T-helper 17 cell (primary cell): ENCODE measurements at places on chromosomes 16 and 17.

DNA sequence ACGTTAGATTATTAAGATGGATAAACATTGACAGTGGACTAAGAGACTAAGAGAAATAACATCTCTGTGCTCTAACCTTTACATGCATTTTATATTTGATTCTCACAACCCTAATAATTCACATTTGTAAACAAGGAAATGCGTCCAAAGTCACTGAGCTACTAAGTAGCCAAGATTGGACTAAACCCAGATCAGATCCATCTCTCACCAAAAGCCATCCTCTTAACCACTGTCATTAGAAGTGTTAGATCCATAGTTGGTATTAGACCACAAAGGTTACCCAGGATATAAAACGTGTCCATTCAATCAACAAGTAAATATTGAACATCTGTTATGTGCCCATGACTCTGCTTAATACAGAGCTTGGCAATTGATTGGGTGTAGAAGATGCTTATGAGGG lies 5.2 kb downstream of the HSD17B2 start:
- no peak for DNase-seq

GRCh38 chr16:62038225-62038624 lies 2.0 kb upstream of the CDH8 start:
- no peak for DNase-seq

DNA sequence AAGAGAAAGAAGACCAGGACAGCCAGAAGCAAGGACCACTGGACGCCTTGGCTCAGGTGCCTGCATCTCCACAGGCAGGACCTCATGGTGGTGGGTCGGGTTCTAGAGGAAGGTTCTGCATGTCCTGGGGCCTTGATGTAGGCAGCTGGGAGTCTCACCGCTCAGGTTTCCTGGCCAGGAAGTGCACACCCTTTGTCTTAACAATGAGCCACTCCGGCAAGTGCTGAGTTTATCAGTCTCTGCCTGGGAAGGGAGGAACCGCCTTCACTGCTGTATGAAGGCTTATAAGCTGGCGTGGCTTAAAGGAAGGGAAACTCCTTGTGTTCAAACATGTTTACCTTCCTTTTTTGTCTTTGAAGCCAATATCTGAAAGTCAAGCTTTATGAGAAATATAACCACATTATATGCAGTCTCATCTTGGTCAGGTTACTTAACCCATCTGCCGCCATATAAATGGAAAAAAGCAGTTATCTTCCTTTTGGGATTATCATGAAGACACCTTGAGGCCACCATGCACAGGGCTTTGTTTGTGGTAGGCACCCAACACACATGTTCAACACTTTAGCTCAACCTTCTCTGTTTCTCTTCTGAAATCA lies at the start of gene ST6GALNAC1:
Gene ST6GALNAC1 (minus strand): TSS at position 205 of the 596 bp plus-strand sequence. CDS start 119 bp downstream, at position 86.
- DNase-seq, result no peak

- no peak for DNase-seq
Observed at GRCh38 chr16:75342308-75342811, 90.9 kb upstream of the BCAR1 start.

DNA sequence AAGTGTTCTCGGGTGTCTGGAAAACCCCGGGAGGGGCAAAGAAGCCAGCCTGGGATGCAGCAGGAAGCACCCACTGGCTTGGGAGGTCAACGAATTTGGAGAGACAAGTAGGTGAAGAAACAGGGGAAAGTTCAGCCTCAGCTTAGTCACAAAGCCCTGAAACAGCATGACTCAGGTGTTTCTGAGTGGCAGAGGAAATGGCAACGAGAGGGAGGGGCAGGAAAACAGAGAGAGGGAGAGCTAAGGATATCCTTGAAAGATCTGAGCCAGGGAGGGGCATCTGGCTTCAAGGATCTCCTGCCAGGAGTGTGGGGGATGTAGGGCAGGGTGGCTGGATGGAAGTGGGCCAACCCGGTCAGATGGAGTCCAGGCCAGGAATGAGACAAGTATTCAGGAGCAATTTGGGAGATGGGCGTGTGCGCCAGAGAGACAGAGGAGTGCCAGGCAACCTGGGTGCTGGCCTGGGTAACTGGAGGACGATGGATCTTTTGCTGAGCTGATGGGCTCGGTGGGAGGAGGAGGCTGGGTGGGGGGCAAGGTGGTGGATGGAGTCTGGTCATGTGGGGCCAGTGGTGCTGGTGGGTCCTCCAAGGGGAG lies 27.2 kb downstream of the ABCC3 start:
- no peak for DNase-seq

GRCh38 chr16:2966043-2966807 lies 2.1 kb downstream of the KREMEN2 start:
- DNase-seq, result no peak

GRCh38 chr16:27235055-27235937 lies 32.0 kb downstream of the KDM8 start:
- DNase-seq, result peak; percentile 77

DNA sequence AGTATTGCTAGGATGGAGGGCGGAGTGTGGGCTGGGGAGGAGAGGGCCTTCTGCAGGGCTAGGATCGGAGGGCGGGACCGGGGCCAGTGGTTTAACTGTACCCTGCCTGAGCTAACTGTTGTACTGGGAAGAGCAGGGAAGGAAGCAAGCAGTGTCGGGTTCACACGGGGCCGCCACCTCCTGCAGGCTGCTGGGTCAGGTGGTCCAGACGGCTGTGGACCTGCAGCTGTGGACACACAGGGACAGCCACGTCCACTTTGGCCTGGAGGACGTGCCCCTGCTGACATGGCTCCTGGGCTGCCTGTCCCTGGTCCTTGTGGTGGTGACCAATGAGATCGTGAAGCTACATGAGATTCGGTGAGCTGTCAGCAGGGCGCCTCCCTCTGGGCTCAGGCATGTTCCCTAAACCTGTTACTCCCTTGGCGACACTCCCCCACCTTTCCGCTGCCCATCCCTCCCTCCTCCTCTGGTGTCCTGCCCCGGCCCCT lies 16.6 kb downstream of the CASKIN2 start:
- DNase-seq, result no peak

GRCh38 chr16:84633622-84634021 lies 14.7 kb upstream of the KLHL36 start:
- DNase-seq, result no peak

DNA sequence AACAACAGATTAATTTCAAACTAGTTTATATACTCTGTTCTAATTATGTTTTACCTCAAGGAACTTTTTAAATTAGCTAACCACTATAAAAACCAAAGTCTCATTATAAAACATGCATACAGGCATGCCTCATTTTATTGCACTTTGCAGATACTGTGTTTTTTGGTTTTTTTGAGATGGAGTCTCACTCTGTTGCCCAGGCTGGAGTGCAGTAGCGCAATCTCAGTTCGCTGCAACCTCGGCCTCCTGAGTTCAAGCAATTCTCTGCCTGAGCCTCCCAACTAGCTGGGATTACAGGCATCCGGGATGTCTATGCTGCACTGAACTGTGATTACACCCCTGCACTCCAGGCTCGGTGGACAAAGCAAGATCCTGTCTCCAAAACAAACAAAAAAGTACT lies 8.8 kb upstream of the JPT1 start:
- DNase-seq, result no peak

GRCh38 chr16:55349867-55350266 lies 25.9 kb downstream of the IRX6 start:
- DNase-seq, result no peak

DNA sequence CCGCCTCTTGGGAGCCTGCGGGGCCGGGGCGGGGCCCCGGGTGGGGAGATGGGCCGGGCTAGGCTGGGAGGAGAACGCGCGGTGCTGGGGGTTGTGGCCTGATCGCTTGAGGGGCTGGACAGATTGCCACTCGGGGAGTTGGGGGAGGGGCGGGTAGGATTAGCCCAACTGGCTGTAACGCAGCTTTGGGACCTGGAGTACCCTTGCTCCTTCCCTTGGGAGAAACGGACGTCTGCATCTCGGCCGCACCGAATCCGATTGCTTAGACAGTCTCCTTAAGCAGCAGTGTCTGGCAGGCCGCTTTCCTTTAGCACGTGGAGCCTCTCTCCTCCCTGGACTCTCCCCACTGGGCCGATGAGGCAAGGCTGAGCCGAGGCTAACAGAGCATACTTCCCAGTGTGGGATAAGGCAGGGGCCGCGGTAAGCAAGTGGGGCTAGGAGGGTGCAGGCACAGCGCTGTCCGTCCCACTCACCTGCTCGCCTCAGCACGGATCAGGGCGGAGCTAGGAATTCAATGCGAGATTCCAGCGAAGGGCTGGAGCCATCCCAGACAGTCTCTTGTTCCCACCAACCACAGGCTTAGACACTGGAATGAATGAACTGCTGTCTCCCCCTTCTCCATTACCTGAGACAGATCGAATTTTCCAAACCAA lies 540 bp upstream of the ACLY start:
- no peak for DNase-seq

GRCh38 chr17:20611309-20611708 lies 31.8 kb downstream of the CDRT15L2 start:
- no peak for DNase-seq

GRCh38 chr17:48636177-48637018 lies 10.2 kb upstream of the HOXB9 start:
- peak; percentile 60 for DNase-seq

DNA sequence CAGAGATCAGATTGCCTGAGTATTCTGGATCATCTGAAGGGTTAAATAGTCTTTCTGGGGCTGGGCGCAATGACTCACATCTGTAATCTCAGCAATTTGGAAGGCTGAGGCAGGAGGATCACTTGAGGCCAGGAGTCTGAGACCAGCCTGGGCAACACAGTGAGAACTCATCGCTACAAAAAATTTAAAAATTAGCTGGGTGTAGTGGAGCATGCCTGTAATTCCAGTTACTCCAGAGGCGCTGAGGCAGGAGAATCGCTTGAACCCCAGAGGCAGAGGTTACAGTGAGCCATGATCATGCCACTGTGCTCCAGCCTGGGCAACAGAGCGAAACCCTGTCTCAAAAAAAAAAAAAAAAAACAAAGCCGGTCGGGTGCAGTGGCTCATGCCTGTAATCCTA lies 15.7 kb downstream of the MVP start:
- no peak for DNase-seq

GRCh38 chr17:70420861-70421445 lies 251.6 kb downstream of the KCNJ2 start:
- no peak for DNase-seq

GRCh38 chr17:77256710-77257109 lies 115.9 kb downstream of the SEC14L1 start:
- DNase-seq, result no peak

DNA sequence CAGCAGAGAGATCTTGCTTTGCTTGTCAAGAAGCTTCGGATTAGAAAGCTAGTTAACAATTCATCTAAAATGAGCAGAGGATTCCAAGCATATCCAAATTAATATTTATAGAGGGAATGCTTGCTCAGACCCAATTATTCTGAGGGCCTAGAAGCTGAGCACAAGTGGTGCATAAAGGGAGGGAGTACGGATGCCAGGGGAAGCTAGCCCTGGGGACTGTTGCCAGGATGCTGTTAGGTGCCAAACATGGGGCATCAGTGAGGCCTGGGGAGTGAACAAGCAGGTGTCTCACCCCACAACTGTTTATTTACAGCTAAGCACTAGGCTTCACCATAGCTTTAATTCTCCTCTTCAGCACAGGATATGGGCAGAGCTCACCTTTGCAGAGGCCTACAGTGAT lies 684.1 kb upstream of the C16orf82 start:
- no peak for DNase-seq

GRCh38 chr17:68910789-68911431 lies 44.3 kb downstream of the ABCA8 start:
- DNase-seq, result no peak

DNA sequence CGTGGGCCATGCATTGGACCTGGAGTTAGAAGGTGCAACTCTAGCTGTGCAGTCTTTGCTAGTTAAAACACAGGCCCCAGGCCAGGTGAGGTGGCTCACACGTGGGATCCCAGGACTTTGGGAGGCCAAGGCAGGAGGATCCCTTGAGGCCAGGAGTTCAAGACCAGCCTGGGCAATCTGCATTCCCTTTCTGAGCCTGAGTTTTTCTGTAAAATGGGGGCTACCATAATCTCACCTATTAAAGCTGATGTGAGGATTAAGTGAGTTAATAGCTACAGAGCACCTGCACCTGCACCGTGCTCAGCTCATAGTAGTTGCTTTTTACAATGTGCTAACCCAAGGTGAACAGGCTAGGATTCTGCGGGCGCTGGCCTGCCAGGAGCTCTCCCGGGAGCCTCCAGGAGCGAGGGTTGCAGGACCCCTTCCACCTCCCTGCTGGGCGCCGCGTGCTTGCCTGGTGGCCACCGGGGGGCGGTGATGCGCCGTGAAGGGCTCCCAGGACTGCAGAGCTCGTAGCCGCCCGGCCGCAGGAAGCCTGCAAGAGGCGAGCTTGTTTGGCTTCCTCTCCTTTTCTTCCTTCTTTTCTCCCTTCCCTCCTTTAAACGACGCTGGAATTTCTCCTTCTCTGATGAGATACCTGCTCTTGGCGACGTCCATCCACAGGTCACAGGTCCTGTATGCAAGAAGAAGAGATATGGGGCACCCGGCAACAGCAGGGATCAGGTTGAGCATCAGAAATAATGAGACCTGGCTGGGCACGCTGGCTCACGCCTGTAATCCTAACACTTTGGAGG lies 51.3 kb downstream of the ZFP90 start:
- DNase-seq, result peak; percentile 62
